ENCODE measurements at places on chromosomes 1 and 21.

DNA sequence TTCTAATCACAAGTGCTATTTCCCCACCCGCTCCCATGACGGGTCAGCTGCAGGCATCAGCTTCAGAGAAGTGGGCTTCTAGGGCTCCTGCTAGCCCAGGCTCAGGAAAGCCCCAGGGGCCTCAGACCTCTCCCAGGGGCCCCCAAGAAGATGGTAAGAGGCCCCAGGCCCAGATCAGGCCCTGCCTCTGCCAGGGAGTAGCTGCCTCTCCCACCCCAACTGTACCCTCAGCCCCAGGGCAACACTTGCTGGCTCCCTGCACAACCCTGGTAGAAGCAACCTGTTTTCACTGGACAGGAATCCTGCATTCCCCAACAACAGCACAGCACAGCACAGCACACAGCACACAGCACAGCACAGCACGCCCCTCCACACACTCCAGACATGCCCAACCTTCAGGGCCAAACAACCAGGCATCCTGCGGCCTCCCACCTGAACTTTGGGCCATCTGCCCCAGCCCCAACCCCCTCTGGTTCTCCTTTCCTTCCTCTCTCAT lies 6.5 kb downstream of the BLACAT1 start:
- no peak for DNase-seq

DNA sequence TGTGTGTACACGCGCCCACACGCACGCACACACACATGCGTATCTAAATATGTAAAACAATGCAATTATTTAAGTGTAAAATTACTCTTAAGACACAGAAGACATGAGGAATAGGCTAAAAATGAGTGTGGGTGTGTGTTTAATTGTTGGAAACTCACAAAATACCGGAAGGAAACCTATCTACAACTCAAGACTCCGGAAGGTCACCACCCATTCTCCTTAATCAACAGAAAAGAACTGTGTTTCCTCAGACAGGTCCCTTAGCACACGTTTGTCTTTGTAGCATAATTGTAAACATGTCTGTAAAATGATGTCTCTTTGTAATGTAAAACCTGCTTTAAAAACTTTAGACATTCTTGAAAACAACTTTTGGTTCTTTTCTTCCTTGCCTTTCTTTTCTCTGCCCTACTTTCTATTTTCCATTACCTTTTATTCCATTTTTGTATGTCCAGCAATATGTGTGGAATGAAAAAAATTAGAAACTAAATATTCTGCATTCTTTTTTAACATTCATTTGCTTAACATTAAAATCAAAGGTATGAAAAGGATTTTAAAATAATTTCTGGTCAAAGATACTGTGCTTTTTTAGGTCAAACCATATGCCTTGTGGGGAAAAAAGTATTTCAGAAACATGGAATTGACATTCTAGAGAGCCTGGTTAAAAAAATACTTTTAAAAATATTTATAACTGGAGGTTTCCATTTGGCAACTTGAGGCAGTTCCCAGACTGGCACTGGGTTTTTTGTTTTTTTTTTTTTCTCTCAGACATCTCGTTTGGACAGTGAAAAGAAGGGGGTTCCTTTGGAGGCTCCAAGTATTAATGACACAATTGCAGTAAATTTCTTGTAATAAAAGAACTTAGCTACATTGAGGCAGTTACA lies 46.2 kb downstream of the ATP5PF start:
- no peak for DNase-seq

- no peak for DNase-seq
Observed at GRCh38 chr21:44466996-44467858, 11.9 kb downstream of the LRRC3 start.

DNA sequence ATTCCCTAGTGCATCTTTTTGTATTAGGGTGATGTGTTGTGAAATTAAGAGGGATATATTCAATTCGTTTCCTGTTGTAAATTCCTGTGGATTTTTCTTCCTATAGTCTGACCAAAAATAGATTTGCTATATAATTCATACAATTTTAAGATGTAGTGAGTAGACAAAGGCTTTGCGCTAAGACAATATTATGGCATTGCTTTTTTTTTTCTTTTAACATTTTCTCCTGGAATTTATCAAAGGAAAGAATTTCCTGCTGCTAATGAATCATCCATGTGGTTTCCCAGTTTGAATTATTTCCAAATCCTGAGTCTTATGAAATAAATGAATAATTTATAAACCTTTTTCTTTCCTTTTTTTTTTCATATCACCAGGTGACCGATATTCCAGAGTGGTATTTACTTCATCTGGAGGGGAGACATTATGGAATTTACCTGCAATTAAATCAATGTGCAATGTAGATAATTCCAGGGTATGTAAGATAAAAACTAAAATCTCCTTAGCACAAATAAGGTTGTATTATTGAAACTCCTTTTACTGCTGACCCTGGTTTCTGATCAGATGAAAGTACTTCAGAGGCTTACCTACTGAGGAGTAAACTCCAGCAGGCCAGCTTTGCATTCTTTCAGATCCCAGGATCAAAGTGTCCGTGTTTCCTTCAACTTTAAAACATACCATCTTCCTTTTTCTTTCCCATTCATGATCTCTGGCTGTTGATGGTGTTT lies 148.4 kb downstream of the TLR5 start:
- DNase-seq: no peak

- no peak for DNase-seq
Observed at GRCh38 chr1:84504580-84505492, 1.4 kb upstream of the SPATA1 start.

- DNase-seq: no peak
Observed at GRCh38 chr21:45546636-45547544, 4.7 kb upstream of the SLC19A1 start.

Data from pancreas (tissue), 10 donors.